Left colon (tissue), 2 donors: ENCODE measurements at places on chromosomes 1 and 21. TPM values are rescaled to one million over a fixed set of nuclear protein-coding genes. Genes with fewer than 3 reads are reported as not detected.
A peak's percentile ranks its signal among the peaks of the same experiment; 100 is the strongest.

DNA sequence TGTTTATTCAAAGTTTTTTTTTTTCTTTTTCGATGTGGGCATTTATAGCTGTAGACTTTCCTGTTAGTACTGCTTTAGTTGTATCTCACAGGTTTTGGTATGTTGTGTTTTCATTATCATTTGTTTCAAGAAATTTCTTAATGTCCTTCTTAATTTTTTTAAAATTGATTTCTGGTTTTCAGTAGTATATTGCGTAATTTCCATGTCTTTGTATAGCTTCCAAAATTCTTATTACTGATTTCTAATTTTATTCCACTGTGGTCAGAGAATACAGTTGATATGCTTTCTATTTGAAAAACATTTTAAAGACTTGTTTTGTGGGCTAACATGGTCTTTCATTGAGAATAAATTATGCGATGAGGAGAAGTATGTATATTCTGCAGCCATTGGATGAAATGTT is 463.2 kb upstream of the B3GALT2 start:
- DNase-seq = no peak

DNA sequence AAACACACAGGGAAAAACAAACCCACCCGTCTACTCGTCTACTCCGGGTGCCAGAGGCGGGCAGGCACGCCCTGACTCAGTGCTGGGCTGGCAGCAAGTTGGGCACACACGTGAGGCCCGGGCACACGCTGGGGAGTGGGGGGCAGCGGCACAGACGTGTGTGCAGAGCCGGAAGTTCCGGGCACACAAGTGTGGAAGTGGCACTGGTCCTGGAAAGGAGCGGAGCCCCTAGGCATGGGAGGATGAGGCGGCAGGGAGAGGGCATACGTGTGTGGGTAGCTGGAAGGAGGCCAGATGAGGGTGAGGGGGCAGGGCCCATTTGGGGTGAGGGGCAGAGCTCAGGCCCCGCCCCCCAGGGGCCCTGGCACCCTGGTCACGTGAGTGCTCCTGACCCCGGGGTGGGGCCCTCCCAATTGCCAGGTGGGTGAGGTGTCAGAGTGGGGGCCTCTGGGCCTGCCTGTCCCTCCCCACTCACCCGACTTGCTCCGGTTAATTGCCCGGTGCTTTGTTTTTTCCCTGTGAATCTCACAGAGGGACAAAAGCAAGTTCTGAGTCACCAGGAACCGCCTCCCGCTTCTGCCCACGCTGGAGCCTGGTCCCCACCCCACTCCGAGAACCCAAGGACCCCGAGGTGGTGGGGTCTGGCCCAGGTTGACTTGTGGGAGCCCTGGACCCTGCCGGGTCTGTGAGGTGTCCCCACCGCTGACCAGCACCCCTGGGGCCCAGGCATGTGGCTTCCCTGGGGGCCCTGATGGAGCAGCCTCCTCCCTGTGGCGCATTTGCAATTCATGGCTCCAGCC is 104.8 kb upstream of the CASZ1 start:
- DNase-seq = peak; percentile 38

DNA sequence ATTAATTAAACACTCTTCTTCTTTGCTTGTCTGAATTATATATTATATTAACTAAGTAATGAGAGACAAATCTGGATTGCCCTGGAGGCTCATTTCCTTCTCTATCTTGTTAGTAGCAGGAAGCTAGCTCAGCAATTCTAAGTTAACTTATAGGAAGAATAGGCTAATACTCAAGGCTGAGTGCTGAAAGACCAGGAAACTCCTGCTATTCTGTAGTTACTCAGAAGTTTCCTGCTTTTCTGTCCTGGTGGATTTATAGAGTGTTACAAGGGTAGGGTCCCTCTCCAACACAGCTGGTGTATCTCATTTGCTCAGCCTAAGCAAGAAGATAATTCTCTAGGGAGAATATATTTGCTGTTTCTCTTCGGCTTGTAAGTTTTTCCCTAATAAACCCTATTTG is 29.2 kb downstream of the HSPA13 start:
- no peak for DNase-seq

DNA sequence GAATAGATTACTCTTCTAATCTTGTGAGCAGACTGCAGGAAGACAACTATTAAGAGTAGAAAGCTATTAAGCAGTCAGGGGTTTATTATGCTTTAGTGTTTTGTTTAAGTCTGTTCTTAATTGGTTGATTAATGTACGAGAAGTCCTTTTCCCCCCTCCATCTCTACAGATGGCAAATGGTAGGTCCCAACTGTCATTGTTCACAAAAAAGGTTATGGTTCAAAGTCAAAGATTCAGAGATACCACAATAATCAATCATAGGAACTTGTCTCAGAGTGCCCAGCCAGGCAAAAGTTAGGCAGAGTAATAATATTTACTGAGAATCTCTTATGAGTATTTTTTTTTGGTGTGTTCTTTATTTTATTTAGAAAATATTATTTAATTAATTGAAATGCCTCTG is 26.8 kb downstream of the NFIA start:
- DNase-seq = no peak

SPATA17 gene
- total RNA-seq = 0.25 TPM

TFF2 gene
- 0.98 TPM for total RNA-seq

DNA sequence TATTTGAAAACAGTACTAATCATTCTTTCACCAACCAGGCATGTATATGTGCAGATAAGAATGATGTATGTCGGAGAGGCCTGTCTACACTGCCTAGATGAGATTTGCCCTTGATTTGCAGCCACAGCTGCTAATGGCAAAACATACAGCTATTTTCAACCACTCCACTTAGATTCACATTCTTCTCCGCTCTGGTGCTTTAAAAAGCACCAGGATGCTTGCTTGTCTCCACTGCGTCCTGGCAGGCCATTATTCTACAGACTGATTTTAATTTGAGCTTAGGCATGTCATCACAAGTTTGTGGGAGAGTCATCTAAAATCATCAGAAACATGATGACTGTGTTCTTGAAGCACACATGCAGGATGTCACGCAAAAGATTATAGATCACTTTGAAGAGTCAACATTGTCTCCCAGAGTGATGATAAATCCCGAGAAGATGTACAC is 119.0 kb upstream of the NRIP1 start:
- no peak for DNase-seq

GRCh38 chr1:26282401-26282918 is 2.6 kb downstream of the SH3BGRL3 start:
- DNase-seq = no peak

CD52 gene
- 12.9 TPM for total RNA-seq

GRCh38 chr1:90133133-90133532 is 138.2 kb downstream of the ZNF326 start:
- DNase-seq = no peak

- no peak for DNase-seq
Observed at GRCh38 chr1:110091791-110092190, 20.5 kb upstream of the UBL4B start.

MSH4 gene
- 0.15 TPM for total RNA-seq

DNA sequence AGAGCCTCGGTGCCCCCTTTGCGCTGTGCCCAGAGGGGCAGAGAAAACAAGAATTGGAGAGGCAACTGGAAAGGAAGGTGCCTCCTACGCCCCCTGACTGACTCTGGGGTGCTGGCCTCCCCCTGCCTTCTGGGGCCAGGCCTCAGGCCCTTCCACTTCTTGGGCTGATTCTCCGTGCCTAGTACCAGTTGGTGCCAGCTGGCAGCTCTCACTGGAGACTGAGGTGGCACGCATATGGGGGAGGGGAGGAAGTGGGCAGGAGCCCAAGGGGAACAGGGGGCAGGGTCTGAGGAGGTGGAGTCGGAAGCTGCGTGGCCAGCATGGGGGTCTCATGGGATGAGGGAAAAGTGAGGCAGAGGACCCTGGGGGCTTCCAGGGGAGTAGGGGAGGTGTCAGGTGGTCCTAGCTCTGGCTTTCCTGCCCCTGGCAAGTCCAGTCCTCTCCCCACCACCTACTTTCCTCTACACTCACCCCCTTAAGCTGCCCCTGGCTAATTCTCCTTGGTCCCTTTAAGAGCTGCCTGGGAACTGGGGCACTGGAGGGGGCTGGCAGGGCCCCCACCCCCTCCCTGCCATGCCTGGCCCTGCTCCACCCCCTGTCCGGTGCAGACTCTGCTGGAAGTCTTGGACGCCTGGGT is 6.5 kb upstream of the SEMA4A start:
- no peak for DNase-seq

GRCh38 chr1:53126495-53126894 is 15.9 kb downstream of the SLC1A7 start:
- no peak for DNase-seq

SAMD11 gene
- total RNA-seq = 5.1 TPM

- no peak for DNase-seq
Observed at GRCh38 chr1:169132512-169133227, 26.2 kb downstream of the ATP1B1 start.

LCA5L gene
- total RNA-seq = 0.98 TPM

DNA sequence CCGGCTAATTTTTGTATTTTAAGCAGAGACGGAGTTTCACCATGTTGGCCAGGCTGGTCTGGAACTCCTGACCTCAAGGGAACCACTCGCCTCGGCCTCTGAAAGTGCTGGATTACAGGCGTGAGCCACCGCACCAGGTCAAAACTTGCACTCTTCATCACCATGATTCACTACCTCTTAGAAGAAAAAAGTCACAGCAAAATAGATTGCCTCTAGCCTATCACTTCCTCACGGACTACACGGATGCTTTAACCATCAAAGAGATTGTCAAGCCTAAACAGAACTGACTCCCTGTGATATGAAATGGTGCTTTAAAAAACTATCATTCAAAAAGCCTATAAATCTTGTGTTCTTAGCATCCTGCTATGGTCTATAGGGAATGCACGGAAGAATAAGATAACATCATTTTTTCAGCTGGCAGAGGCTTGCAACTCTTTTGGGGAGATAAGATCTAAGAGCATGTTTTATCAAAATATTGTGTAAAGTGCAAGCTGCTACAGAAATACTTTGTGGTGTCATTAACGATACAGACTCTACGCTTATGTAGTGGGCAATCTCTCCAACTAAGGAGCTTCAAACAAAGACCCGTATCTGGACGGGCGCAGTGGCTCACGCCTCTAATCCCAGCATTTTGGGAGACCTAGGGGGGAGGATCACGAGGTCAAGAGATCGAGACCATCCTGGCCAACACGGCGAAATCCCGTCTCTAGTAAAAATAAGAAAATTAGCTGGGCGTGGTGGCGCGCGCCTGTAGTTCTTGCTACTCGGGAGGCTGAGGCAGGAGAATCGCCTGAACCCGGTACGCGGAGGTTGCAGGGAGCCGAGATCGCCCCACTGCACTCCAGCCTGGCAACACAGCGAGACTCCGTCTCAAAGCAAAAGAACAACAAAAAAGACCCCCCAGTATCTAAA is 966 bp downstream of the TFB2M start:
- DNase-seq = no peak

DNA sequence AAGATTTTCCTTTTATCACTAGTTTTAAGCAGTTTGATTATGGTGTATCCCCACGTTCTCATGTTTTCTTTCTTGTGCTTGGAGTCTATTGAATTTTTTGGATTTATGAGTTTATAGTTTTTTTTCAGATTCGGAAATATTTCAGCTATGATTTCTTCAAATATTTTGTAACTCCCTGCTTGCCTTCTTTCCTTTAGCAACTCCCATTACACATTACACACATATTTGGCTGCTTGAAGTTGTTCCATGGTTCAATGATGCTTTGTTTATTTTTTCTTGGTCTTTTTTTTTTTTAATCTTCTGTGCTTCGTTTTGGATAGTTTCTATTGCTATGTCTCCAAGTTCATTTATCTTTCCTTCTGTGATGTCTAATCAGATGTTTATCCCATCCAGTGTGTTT is 48.5 kb upstream of the WARS2 start:
- DNase-seq = no peak

GRCh38 chr1:197928849-197929336 is 11.7 kb downstream of the LHX9 start:
- no peak for DNase-seq

GRCh38 chr21:14863745-14864210 is 201.0 kb downstream of the NRIP1 start:
- DNase-seq = no peak
